CD4-positive, alpha-beta T cell (primary cell): ENCODE measurements at places on chromosomes 7 and 10.

DNA sequence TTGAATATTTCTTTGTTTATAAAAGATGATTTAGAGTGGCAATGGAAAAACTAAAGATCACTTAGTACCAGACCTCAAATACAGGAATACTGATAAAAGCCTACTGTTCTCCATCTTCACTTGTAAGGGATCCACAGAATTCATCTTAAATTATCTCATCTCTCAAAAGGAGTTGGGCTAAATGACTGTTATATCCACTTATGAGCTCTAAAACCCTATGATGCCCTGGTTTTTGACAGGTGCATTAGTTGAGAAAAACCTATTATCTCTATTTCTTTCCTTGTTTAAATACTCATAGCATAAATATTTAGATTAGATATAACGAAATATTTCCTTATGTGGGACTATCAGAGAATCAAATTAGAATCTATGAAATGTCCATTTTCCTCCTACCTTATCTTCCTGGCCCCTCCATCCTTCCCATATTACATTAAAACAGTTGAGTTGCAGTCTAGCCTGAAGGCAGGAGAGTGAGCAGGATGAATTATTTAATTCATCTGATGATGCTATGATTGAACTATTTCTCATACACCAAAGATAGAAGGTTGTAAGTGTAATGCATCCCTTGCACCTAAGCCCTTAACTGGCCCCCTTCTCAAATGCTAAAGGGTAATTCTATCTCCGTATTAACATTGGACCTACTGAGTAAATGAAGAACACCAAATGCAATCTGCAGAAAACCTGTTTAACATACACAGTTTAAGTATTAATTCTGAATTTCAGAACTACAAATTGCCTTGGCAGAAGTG is 29.7 kb downstream of the PPP3CB start:
- no peaks in the 10 kb centered on the region for H3K4me1 ChIP-seq
- no peak overlapping the region for H3K27ac ChIP-seq
- H3K4me3 ChIP-seq = no peak overlapping the region
- peaks cover 53% of the 10 kb centered on the region for H3K36me3 ChIP-seq
- H3K27me3 ChIP-seq = no peaks in the 10 kb centered on the region

- no peaks in the 10 kb centered on the region for H3K36me3 ChIP-seq
- no peak overlapping the region for H3K27ac ChIP-seq
- no peak for DNase-seq
Observed at GRCh38 chr10:60950300-60950699, 6.3 kb upstream of the RHOBTB1 start.

- peak; percentile 91 for DNase-seq
- H3K4me1 ChIP-seq = peaks cover 27% of the 10 kb centered on the region
- H3K27me3 ChIP-seq = peaks cover 70% of the 10 kb centered on the region
- no peaks in the 10 kb centered on the region for H3K36me3 ChIP-seq
Observed at GRCh38 chr10:28676968-28677887, at the start of gene BAMBI. Gene BAMBI, plus strand, starts transcription at chr10:28677521. Its CDS starts 377 bp downstream, at chr10:28677898.

DNA sequence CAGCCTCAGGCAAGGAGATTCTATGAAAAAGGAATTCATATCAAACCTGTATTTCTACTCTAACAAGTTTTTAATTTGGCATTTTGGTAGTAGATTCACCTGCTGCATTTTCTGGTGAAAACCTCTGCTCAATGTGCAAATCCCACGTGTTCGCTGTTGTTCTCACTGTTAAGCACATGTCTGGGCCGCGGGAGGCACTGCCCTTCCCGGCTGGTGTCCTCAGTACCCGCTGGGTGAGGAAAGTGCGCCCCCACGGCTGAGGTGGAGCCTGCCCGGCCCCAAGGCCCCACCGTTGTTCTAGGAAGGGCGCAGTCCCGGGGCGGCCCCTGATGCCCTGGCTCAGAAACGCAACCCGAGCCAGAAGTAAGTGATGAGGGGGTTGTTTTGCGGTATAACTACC is 193.4 kb upstream of the VWC2 start:
- H3K27ac ChIP-seq = no peak overlapping the region
- H3K4me1 ChIP-seq = no peaks in the 10 kb centered on the region
- no peak overlapping the region for H3K4me3 ChIP-seq
